ENCODE measurements at places on chromosomes 16 and 17. TPM values are rescaled to one million over a fixed set of nuclear protein-coding genes. Genes with fewer than 3 reads are reported as not detected.

DNA sequence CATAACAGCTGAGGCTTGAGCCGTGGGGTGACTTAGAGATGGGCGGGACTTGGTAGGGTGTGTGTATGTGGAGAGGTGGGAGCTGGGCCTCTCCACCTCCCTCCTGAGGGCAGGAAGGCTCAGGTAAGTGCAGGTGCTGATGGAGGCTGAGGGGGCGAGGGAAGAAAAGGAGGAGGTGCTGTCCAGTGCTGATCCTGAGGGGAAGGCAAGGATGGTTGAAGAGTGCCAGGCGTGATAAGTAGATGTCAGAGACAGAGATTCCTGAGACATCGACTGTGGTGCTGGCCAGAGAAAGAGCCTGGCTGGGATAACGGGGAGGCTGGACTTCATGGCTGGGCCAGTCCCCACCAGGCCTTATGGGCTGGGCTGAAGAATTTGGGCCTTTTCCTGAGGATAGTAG lies 159.1 kb downstream of the SDK2 start:
- no peak overlapping the region for H3K27ac ChIP-seq
- H3K4me3 ChIP-seq: no peak overlapping the region
- H3K4me1 ChIP-seq: no peaks in the 10 kb centered on the region
- H3K27me3 ChIP-seq: no peaks in the 10 kb centered on the region
- no peaks in the 10 kb centered on the region for H3K36me3 ChIP-seq

GRCh38 chr16:56763291-56763916 lies 33.5 kb downstream of the NUP93 start:
- H3K4me3 ChIP-seq: no peak overlapping the region
- no peaks in the 10 kb centered on the region for H3K36me3 ChIP-seq
- no peaks in the 10 kb centered on the region for H3K27me3 ChIP-seq
- no peak for DNase-seq
- H3K4me1 ChIP-seq: no peaks in the 10 kb centered on the region
- no peak overlapping the region for H3K27ac ChIP-seq

FZD2 gene
- total RNA-seq: 0.11 TPM

TRIM65 gene
- 6.5 TPM for total RNA-seq

- H3K4me1 ChIP-seq: no peaks in the 10 kb centered on the region
- no peaks in the 10 kb centered on the region for H3K27me3 ChIP-seq
- DNase-seq: no peak
- no peak overlapping the region for H3K27ac ChIP-seq
- H3K36me3 ChIP-seq: no peaks in the 10 kb centered on the region
Observed at GRCh38 chr16:4046221-4046620, 70.0 kb downstream of the ADCY9 start.

GRCh38 chr17:4708436-4708835 lies 2.0 kb upstream of the ARRB2 start:
- no peak overlapping the region for H3K4me3 ChIP-seq
- H3K27me3 ChIP-seq: no peaks in the 10 kb centered on the region
- no peaks in the 10 kb centered on the region for H3K36me3 ChIP-seq
- H3K4me1 ChIP-seq: peaks cover 27% of the 10 kb centered on the region
- DNase-seq: no peak

GRCh38 chr16:80778703-80779102 lies 25.7 kb downstream of the CDYL2 start:
- H3K27ac ChIP-seq: no peak overlapping the region
- no peaks in the 10 kb centered on the region for H3K4me1 ChIP-seq

DNA sequence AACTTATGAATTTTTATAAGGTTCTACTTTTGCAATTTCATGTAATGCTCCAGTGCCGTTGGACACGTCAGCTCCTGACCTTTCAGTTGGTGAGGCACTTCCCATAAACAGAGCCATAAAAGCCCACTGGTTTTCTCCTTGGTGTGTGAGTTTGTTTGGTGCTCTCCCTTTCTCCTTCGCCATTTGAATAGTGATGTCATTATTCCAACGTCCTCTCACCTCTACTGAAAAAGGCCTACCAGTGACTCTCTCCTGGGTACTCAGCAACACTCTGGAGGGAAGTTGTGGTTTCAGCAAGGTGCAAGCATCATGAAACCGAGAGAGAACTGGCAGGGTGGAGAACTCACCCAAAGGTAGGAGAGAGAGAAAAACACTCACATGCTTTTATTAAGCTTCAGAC lies 29.6 kb upstream of the HNF1B start:
- H3K27me3 ChIP-seq: no peaks in the 10 kb centered on the region
- no peak overlapping the region for H3K4me3 ChIP-seq
- H3K27ac ChIP-seq: no peak overlapping the region
- DNase-seq: no peak
- no peaks in the 10 kb centered on the region for H3K4me1 ChIP-seq

KRTAP9-8 gene
- total RNA-seq: not detected

SLC6A2 gene
- 2.9 TPM for total RNA-seq

- peak overlapping the region; percentile 95 for H3K4me3 ChIP-seq
- H3K4me1 ChIP-seq: no peaks in the 10 kb centered on the region
- no peaks in the 10 kb centered on the region for H3K36me3 ChIP-seq
- H3K27me3 ChIP-seq: no peaks in the 10 kb centered on the region
Observed at GRCh38 chr17:7014995-7015958, 2.9 kb downstream of the RNASEK start.

QPRT gene
- total RNA-seq: 154 TPM

GRCh38 chr16:51849715-51850114 lies 697.2 kb downstream of the TOX3 start:
- no peak overlapping the region for H3K4me3 ChIP-seq
- DNase-seq: no peak
- no peaks in the 10 kb centered on the region for H3K36me3 ChIP-seq
- H3K27me3 ChIP-seq: no peaks in the 10 kb centered on the region
- no peak overlapping the region for H3K27ac ChIP-seq

KRTAP9-2 gene
- not detected for total RNA-seq

DNA sequence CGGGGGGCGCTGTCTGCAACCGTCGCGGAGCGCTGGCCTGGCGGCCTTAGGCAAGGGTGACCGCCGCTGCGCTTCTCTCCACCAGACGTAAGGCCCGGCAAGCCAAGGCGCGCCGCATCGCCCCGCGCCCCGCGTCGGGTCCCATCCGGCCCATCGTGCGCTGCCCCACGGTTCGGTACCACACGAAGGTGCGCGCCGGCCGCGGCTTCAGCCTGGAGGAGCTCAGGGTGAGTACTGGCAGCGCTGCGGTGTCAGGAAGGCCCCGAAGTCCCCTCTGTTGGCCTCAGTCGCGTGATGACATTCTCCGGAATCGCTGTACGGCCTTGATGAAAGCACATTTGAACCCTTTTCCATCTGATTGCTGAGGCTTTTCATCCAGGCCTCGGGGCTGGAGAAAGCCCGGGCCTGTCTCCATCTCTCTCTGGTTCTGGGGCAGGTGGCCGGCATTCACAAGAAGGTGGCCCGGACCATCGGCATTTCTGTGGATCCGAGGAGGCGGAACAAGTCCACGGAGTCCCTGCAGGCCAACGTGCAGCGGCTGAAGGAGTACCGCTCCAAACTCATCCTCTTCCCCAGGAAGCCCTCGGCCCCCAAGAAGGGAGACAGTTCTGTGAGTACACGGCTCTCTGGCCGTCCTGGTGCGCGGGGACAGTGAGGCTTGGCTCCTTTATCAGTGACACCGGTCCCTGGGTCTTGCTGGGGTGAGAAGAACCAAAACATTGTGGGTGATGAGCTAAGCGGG lies 831 bp downstream of the RPL13 start:
- no peaks in the 10 kb centered on the region for H3K27me3 ChIP-seq
- no peak for DNase-seq
- peak overlapping the region; percentile 97 for H3K27ac ChIP-seq
- peaks cover 22% of the 10 kb centered on the region for H3K36me3 ChIP-seq
- peak overlapping the region; percentile 93 for H3K4me3 ChIP-seq
- peaks cover 7% of the 10 kb centered on the region for H3K4me1 ChIP-seq

FLYWCH1 gene
- total RNA-seq: 14.6 TPM

- H3K36me3 ChIP-seq: no peaks in the 10 kb centered on the region
- H3K27me3 ChIP-seq: no peaks in the 10 kb centered on the region
- H3K27ac ChIP-seq: no peak overlapping the region
- no peak for DNase-seq
- H3K4me1 ChIP-seq: no peaks in the 10 kb centered on the region
- no peak overlapping the region for H3K4me3 ChIP-seq
Observed at GRCh38 chr16:23052908-23053580, 96.2 kb downstream of the USP31 start.

DNA sequence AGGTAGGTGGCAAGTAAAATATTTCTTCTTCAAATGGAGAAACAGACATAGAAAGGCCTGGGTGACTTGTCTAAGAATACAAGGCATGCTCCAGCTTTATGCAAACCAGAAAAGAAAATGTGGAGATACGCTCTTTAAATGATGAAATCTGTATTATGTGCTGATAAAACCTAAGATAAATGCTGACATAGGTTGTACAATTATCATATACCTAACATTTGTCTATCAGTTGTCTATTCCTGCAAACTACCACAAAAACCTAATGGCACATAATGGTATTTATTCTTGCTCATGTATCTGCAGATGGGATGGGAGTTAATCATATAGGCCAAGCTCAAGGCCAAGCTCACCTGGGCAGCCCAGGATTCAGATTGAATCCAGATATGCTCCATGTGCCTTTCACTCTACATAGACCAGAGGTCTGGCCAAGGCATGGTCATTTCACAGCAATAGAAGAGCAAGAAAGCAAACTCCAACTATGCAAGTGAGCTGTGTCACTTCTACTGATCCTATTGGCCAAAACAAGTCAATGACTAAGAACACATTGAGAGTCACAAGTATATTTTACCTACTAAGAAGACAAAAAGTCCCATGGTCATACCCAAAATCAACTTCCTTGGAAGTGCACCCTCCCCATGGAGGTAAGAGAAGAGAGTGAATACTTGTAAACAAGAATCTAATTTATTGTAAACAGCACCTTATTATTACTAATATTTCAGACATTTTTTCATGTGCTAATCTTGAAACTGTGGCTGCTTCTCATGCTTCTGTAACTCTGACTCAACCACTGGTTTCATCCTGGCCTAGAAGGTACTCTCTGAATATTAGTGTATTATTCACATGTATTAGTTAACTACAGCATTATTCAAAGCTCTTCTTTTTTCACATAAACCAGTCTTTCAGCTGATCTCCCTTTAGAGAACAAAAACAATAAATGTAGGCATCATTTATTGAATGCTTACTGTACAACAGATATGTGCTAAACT lies 270.7 kb upstream of the SOX9 start:
- H3K4me1 ChIP-seq: no peaks in the 10 kb centered on the region
- no peaks in the 10 kb centered on the region for H3K27me3 ChIP-seq
- H3K4me3 ChIP-seq: no peak overlapping the region
- no peak overlapping the region for H3K27ac ChIP-seq
- no peak for DNase-seq

GNGT2 gene
- 1.3 TPM for total RNA-seq

- H3K27me3 ChIP-seq: peaks cover 29% of the 10 kb centered on the region
- DNase-seq: no peak
- no peaks in the 10 kb centered on the region for H3K36me3 ChIP-seq
- H3K27ac ChIP-seq: no peak overlapping the region
- no peak overlapping the region for H3K4me3 ChIP-seq
Observed at GRCh38 chr17:39599665-39600231, 8.0 kb downstream of the NEUROD2 start.

SLC13A2 gene
- 0.26 TPM for total RNA-seq

CHST4 gene
- total RNA-seq: 6.5 TPM

All from right lobe of liver (tissue), 6 donors.